ACHN (cell line): ENCODE measurements at places on chromosomes 3 and 15.
A peak's percentile ranks its signal among the peaks of the same experiment; 100 is the strongest.

DNA sequence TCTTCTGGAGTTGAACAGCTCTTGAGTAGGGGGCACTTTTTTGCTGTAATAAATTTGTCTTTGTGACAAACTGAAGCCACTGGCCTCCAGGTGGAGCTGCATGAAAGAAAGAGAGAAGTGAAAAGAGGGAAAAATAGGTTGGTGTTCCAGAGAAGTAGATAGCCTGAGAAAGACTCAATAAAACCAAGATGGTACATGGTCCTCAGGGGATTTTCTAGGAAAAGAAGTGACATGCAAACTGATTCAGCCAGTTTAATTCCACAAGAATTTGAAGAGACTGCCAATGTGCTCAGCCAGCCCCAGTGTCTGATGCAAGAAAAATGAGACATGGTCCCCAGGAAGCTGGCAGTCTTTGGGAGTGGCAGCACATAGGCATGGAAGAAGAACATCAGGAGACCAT, 152.7 kb downstream of the CD47 start:
- DNase-seq: peak; percentile 51

DNA sequence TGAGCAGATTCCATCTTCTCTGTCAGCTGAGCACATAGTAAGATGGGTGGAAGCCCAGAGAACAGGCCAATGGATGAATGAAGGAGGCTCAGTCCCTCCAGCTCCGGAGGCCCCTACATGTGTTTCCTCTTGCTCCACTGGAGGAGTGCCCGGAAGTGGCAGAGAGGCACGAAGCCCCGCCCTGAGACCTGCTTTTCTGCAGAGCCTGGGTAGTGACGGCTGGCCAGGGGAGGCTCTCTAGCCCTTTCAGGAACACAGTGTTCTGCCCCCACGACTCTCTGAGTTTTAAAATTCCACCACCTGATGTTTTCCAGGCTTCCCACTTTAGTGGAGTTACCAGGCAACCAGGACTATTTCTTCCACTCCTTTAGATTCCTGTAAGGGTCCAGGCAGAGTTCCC, 149.4 kb upstream of the SLC6A11 start:
- no peak for DNase-seq

DNA sequence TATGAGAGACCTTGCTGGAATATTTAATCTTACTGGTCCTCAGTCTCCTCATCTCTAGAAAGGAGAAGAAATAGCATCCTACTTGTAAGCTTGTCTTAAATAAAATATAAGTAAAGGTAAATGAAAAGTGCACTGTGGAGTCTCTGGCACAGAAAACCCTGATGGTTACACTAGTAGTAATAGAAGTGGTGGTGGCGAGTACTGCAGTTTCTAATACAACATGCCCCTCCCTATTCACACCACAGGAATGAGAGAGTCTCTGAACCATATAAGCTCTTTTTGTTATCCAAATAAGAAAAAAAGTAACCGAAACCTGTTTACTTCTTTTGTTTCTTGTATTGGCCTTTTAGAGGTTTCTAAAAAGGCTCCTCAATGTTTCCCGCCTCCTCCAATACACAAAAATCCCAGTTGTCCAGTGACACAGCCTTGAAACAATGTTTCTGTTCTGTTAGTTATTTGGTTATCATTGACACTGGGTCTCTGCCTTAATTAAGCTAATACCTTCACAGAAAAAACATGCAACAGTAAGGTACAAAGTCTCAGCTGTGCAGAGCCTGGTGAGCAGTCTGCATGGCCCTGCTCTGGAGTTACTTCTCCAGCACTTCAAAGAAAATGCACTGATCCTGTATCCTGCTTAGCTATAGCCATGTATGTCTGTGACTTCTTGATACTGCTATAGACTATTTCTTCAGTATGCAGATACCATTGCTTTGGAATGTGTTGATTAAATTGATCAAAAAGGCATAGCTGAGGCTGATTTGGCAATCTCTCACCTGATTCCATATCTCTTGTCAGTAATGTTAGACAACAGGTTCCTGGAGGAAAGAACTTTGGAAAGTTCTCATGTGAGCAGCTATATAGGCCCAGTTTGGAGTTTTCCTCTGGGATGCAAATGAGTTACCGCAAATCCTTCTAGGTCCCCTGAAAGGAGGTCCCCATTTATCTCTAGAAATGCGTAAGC, 315.6 kb upstream of the IL12A start:
- DNase-seq: peak; percentile 32

- no peak for DNase-seq
Measured at GRCh38 chr3:37577697-37578096, 284.0 kb upstream of the CTDSPL start.

DNA sequence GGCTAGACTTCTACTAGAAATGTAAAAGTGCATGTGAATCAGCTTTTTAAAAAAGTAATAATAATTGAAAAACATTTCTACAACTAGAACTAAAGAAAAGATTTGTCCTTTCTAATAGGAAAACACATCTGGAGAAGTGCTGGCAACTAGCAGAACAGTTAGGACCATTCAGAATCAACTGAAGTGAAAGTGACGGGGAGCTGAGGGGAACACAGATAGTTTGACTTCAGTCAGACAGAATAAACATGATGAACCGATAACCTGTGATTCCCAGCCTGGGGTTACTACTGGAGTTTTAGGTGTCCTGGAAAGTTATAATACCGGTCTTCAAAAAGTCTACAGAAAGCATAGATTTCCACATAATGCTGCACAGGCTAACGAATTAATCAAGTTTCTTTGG, 28.1 kb downstream of the OPA1 start:
- DNase-seq: no peak

DNA sequence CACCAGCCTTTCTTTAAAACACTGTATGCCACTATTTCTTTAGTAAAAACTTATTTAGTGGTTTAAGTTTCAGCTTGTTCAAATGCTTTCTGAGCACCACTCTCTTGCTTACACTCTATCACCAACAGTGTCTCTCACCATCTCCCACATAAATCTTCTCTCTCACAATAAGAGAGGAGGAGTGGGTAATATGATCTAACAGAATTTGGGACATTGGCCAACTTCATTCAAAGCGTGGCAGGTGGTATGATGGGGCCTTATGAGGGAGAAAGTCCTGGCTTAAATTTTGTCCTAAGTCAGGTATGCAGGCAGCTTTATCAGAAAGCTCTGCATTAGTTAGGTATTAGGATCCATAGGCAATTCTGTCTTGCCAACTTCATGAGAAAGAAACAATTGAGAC, 1132.5 kb downstream of the TUSC7 start:
- no peak for DNase-seq
